Muscle of arm (tissue), 14 donors: ENCODE measurements at places on chromosomes 6 and 20.

DNA sequence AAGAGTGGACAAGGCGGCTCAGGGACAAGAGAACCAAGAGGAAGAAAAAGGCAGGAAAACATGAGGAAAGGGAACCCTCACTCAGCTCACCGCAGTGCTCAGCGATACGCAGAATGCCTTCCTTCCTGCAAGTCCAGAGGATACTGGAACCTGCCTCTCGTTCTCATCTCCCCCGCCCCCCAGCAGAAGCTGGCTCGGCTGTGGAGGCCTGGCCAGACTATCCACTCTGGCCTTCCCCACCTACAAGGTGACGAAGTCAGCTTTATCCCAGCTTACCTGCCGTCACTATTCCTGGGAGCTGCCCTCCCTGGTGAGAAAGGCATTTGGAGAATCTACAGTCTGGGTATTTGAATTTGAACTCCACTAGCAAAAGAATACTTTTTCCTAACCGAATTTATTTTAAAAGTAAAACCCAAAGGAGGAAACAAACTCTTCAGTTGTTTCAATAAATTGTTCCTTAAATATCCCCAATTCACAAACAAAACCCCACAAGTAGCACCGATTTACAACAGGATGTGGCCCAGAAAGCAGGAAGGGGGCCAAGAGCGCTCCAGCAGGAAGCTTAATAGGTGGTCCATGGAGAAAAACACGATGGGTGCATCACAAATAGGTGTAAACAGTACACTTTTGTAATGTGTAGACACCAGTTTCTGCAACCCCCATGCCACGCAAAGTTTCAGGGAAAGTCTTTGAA lies 2.1 kb upstream of the DIDO1 start:
- DNase-seq: no peak

DNA sequence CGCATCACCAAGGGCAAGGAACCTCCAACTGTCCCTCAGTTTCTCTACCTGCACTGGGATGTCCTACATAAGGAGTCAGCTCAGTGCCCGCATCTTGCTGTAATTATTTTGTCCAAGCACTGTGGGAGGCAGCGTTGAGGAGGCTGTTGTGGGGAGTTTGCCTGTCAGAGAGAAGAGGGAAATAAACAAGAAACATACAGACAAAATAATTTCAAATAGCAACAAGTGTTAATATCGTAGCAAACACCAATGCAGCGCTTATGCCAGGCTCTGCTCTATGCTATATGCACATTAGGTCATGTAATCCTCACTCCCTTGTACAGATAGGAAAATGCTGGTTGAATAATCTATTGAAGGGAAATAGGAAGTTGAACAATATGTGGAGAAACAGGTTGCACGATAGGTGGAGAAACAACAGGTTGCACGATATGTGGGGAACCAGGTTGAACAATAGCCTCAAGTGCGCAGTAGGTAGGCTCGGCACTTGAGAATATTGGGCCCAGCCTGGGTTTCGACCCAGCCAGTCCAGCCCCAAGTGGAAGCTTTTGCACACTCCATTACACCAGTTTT lies 91.2 kb upstream of the SIRPA start:
- DNase-seq: no peak

- DNase-seq: no peak
Observed at GRCh38 chr6:90110971-90111370, 185.7 kb downstream of the BACH2 start.

GRCh38 chr20:48015943-48016723 lies 230.9 kb upstream of the SULF2 start:
- no peak for DNase-seq

DNA sequence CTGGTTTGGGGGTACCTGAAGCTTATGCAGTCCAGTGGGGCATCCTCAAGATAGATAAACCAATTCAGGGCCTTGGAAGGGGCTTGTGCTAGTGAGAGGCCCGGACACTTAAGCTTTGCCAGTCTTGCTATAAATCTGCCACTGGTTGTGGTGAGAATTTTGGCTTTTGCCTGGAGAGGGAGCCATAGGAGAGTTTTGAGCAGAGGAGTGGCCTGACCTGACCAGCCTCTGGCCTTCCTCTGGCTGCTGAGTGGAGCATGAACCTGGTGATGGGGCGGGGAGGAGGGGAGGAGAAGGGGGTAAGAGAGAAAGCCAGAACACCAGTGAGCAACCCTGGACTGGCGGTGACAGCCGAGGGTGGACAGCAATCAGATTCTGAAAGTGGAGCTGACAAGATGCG lies 7.1 kb downstream of the TMEM74B start:
- no peak for DNase-seq

GRCh38 chr6:42359021-42359420 lies 92.7 kb downstream of the TRERF1 start:
- DNase-seq: no peak

GRCh38 chr6:43274916-43275597 lies 23.0 kb upstream of the SLC22A7 start:
- no peak for DNase-seq

- no peak for DNase-seq
Observed at GRCh38 chr6:142518126-142518525, 216.3 kb downstream of the ADGRG6 start.

GRCh38 chr6:72636215-72636614 lies 14.4 kb downstream of the KCNQ5 start:
- no peak for DNase-seq

DNA sequence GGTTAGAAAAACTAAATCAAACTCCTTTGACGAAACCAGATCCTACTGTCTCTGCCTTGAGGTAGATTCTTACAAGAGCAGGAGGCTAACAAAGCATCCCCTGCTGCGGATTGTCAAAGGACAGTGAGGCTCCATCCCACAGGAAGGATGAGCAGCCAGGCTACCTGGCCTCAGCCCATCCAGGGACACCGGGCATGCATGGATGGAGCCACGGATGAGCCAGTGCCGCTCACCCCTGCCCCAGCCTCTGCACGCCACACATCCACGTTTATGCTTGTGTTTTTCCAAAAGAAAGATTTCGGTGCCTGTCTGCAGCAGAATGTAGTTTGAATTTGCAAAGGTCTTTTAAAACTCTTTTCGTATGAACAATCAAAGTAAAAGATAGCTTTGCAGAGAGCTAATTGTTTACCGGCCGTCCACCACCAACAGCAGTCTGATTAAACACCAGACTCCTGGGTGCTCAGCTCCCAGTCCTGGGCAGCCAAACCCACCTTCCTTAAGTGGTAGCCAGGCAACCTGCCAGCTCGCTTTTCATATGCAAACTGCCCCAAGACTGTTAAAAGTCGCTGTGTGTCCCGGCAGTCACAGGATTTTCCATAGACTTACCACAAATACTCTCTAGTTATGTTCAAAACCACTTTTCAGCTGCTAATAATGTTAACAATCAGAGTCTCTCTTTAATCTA lies 999 bp downstream of the THBS2 start:
- DNase-seq: no peak

DNA sequence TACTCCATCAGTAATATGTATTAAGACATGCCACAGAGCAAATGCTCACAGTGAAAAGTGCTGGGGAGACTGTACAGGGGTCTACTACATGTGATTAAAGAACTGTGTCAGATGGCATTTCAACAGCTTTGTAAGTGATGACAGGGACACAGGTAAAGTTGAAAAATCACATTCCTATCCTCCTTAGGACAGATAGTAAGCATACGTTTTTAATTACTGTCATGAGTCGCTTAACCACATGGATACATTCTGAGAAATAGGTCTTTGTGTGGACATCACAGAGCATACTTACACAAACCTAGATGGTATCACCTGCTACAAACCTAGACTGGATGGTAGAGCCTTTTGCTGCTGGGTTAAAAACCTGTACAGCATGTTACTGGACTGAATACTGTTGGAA lies 645.8 kb upstream of the AGPAT4 start:
- DNase-seq: no peak

DNA sequence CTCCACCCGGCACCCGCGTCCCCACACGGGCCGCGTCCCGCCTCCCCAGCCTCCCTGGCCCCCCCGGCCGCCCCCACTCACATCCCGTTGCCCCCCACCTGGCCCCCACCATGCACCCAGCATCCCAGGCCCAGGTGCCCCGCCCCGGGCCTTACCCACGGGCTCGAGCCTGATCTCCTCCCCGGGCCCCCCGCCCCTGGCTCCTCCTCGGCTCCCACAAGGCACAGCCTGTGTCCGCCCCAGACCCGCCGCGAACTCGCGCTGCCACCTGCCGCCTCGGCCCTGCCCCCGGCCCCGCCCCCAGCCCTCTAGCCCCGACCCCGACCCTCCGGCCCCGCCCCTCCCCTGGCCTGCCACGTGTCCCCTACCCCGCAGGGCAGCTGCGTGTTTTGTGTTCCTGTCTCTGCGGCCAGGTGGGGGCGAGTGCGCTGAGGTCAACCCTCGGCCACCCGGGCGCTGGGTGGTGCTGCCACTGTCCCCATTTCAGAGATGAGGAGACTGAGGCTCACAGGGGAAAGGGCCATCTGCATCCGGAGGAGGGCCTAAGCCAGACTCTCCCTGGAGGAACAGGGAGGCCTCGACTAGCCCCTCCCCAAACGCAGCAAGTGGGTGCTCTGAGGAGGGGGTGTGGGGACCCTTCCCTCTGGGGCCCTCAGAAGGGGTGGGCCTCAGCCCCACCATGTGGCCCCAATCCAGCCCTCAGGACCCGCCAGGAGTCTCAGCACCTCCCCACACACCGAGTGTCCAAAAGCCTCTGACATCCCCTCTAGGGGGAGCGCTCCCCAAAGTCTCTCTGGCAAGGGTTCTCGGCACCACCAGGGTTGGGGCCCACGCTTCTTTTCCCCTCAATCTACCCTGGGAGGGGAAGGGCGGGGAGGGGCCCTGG lies 99.8 kb downstream of the TAF4 start:
- no peak for DNase-seq

DNA sequence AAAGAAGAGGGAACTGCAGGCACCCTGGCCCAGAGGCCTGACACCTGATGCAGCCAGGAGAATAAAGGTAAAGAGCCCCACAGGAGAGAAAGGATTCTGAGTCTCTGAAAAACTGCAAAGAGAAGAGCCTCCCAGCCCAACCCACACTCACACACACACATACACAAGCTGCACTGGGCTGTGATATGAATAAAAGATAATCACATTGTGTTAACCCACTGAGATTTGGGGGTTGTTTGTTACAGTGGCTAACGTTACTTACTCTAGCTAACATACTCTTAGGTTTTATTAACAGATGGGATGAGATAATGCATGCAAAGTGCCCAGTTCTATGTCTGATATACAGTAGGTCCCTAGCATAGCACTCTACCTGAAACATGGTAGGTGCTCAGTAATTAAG lies 554.4 kb downstream of the CD83 start:
- no peak for DNase-seq

DNA sequence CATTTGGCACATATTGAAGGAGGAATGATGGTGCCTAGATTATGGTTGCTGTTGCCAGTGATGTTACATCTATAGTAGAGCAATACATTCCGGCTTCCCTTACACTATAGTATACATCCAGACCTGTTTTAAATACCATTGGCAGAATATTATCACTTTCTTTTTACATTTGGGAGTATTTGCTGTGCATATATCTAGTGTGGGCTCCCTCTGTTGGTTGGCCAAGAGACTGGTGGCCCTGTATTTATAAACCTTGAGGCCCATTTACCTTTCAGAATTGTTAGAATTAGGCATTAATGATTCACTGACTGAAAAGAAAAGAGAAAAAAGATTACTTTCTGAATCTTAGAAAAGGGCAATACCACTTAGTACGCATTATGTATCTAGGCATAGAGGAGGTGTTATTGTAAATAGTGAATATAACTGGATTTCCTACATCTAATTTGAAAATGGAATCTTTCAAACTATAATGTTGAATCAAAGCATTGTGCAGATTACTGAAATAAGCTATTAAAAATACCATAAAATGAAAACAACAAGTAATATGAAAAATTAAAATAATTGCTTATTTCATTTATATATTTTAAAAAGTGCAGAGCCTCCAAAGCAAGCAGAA lies 628.8 kb upstream of the MAN1A1 start:
- no peak for DNase-seq

GRCh38 chr6:11770546-11771466 lies 7.8 kb downstream of the ADTRP start:
- DNase-seq: peak; percentile 79
